DMS153 (cell line): ENCODE measurements at places on chromosomes 5 and 9.

DNA sequence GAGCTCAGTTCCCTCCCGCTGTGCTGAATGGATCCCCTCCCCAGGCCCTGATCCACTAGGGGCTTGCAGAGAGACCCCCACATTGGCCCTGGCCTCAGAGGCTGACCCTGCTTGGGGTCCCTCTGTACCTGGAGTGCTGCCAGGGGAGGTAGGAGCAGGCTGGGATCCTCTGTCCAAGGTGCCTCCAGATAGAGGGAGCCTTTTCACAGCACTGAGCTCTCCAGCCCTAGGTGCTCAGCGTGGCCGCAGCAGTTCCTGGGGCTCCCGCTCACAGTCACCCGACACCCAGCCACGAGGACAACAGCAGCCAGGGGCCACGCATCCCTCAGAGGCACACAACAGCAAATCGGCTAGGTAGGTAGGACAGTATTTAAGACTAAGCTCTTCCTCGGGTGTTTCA, 62.2 kb upstream of the IRX2 start:
- no peak for DNase-seq

GRCh38 chr5:56340196-56340980, 107.3 kb upstream of the ANKRD55 start:
- DNase-seq: no peak

- no peak for DNase-seq
Observed at GRCh38 chr5:154097031-154097430, 58.3 kb downstream of the MFAP3 start.

- no peak for DNase-seq
Observed at GRCh38 chr5:106080535-106080934, 1590.2 kb downstream of the EFNA5 start.

DNA sequence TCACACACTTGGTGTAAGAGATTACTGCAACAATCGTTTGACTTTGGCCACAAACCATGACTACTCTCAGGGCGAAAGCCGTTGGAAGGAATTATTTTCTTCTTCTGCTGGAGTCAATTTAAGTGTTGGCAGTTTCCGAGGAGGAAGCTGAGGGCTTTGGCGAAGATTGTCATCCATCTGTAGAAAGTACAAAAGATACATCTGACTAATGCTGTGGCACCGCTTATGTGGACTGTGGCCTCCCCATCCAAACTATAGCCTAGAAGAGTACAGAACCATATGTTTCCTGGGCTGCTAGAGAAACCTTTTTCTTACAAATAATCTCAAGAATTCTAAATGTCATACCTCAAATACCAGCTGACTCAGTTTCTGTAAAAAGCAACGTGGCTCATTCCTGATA, 7.4 kb downstream of the MTX3 start:
- DNase-seq: no peak
